ENCODE measurements at places on chromosomes 13 and 19.

DNA sequence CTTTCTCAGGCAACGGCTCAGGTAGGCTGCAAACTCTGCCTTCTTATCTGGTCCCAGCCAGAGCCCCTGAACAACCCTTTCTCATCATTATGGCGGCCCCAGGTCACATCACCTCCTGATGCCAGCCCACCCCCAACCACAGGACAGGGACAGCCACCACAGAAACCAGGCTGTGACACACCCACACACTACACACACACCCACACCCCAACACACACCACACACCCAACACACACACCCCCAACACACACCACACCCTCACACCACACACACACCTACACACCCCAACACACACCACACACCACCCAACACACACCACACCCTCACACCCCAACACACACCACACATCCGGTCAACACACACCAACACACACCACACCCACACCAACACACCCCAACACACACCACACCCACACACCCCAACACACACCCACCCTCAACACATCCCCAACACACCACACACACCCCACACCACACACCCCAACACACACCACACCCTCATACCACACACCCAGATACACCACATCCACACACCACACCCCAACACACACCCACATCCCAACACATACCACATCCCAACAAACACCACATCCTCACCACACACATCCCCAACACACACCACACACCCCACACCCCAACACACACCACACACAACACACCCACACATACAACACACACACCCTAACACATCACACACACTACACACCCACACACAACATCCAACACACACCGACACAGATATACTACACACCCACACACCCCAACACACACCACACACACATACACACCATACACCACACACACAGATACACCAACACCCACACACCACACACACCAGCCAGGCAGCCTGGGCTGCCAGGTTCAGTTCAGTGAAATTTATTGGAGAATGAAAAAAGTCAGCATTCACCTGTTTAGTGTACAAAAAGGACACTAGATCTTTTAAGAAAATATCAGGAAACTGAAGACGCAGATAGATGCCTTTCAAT, 4.2 kb upstream of the ISYNA1 start:
- DNase-seq, result no peak

GRCh38 chr13:98564204-98564603, 12.7 kb downstream of the STK24 start:
- DNase-seq, result no peak

DNA sequence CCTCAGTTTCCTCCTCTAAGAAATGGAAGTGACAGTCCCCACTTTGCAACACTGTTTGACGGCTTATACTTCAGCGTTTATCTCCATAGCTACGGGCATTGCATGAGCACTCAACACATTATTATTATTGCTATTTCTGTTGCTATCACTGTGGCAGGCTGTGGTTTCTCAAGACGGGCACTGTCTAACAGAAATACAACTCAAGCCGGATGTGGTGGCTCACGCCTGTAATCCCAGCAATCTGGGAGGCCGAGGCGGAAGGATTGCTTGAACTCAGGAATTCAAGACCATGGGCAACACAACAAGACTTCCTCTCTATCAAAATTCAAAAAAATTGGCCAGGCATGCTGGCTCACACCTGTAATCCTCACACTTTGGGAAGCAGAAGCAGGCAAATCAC, 4.9 kb upstream of the ZSWIM4 start:
- peak; percentile 57 for DNase-seq

- no peak for DNase-seq
Observed at GRCh38 chr13:80339563-80339911, 1.4 kb downstream of the SPRY2 start.

GRCh38 chr13:103213152-103213551, 146.9 kb upstream of the SLC10A2 start:
- no peak for DNase-seq

GRCh38 chr13:112510987-112511685, 76.8 kb downstream of the TUBGCP3 start:
- no peak for DNase-seq

- DNase-seq, result no peak
Observed at GRCh38 chr19:524062-524674, 7.4 kb upstream of the CDC34 start.

DNA sequence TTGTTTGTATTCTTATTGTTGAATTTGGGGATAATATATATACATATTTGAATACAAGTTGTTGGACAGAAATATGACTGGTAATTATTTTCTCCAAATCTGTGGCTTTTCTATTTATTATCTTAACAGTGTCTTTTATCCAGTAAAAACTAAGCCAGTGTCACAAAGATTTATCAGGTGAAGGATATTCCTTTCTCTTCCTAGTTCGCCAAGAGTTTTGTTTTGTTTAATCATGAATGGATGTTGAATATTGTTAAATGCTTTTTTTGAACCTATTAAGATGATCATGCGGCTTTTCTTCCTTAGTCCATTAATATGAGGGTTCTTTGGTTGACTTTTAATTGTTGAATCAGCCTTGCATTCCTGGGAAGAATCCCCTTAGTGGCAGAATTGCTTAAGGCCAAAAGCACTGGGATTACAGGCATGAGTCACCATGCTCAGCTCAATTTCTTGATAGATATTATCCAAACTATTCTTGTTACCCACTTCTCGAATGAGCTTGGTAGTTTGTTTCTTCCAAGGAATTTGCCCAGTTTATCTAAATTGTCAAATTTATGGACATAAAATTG, 53.3 kb downstream of the TEX26 start:
- DNase-seq, result no peak

DNA sequence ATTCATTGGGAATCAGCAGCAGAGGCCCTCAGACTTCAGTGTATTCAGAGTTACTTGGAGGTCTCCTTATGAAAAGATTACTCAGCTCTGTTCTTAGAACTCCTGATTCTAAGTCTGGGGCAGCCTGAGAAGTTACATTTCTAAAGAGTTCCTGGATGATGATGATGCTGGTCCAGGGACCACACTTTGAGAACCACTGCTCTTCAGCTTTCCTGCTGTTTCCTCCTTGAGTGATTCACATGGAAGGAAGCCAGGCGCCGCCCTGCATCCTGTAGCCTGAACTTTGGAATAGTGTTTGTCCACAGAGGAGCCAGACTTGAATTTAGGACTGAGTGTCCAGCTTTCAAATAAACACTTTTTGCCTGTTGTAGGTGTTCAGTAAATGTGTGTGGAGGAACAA, 2.9 kb downstream of the CEBPG start:
- no peak for DNase-seq

GRCh38 chr13:112136095-112136494, 69.1 kb downstream of the SOX1 start:
- DNase-seq, result no peak

GRCh38 chr13:20340136-20340758, 108.1 kb upstream of the GJB6 start:
- no peak for DNase-seq

DNA sequence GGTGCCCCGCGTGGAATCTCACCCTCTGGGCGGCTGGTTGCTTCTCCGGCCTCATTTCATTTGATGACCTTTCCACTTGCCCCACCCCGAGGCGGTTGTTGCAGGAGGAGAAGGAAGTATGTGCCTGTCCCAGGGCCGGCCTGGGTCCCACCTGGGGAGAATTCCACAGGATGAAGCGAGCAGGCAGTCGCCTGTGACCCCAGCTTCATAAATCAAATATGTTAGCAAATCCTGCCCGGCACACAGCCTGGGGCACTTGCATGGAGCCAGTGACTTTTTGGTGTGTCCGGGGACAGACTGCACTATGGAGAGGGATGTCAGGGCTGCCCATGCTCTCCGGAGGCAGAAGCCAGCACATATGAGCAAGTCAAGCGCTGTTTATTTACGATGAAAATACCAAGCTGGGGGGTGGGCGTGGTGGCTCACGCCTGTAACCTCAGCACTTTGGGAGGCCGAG, 19.7 kb upstream of the ZBTB7A start:
- DNase-seq, result no peak

GRCh38 chr13:39350461-39350881, 252.5 kb downstream of the LHFPL6 start:
- DNase-seq, result no peak

- no peak for DNase-seq
Observed at GRCh38 chr19:12596927-12597548, 13.6 kb downstream of the ZNF490 start.

- DNase-seq, result no peak
Observed at GRCh38 chr19:46970815-46971214, 48.8 kb upstream of the NPAS1 start.

GRCh38 chr13:21603531-21604448, at the start of gene MICU2:
TSS of gene MICU2 (minus strand) at chr13:21604170. CDS start at chr13:21604148, 22 bp downstream.
- DNase-seq, result peak; percentile 94

DNA sequence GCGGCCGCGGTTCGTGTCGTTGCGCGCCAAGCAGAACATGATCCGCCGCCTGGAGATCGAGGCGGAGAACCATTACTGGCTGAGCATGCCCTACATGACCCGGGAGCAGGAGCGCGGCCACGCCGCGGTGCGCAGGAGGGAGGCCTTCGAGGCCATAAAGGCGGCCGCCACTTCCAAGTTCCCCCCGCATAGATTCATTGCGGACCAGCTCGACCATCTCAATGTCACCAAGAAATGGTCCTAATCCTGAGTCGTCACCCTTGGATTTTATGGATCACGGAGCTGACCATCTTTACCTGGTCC, 475 bp downstream of the MRPL57 start:
- no peak for DNase-seq

DNA sequence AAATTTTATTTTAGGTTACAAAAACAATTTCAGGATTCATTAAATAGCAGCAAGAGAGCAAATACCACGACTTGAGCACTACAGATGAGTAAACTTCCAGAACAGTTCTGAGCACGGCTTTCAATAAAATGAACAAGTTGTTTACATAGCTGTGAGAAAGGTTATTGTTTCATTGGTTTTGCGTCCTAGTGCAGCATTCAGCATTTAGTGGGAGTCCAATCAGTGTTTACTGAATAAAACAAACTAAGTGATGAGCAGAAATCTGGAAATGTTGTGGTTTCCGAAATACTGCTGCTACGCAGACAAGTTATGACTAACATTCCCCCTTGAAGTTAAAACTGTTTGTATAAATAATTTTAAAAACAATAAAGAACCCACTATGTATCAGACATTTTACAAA, 251.5 kb upstream of the STARD13 start:
- DNase-seq, result no peak

GRCh38 chr13:40402931-40403431, 263.5 kb downstream of the FOXO1 start:
- DNase-seq, result no peak

GRCh38 chr19:2494447-2495129, 18.7 kb downstream of the GADD45B start:
- DNase-seq, result no peak

- DNase-seq, result no peak
Observed at GRCh38 chr13:109481040-109481439, 305.3 kb downstream of the IRS2 start.

- DNase-seq, result no peak
Observed at GRCh38 chr19:57719901-57720519, 7.4 kb downstream of the ZNF671 start.

- peak; percentile 88 for DNase-seq
Observed at GRCh38 chr19:14091081-14091812, 696 bp upstream of the SAMD1 start.

All from stimulated activated effector memory CD8-positive, alpha-beta T cell treated with anti-CD3 and anti-CD28 coated beads, Interleukin-12 subunit alpha, Interleukin-12 subunit beta, amount 100 ng/mL, for 72 hours (primary cell).